ENCODE measurements at places on chromosomes 2 and 18.

DNA sequence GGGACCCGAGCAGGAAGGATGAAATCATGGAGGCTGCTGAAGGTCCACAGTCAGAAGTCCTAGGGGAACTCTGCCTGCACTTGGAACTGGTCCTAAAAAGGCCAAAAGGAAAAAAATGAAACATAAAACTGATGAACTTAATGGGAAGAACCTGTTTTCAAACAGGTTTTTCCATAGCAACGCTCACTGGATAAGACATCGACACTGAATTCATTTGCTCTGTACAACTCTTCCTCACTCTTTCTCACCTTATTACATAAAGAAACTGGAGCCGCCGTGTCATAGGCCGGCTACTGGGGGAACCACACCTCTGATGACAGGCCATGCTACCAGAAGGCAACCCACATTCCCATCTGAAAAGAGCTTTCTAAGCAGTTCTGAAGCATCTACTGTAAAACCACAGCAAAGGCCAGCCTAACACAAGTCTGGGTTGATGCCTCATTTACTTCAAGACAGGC, 83.6 kb downstream of the FARSB start:
- DNase-seq = no peak

DNA sequence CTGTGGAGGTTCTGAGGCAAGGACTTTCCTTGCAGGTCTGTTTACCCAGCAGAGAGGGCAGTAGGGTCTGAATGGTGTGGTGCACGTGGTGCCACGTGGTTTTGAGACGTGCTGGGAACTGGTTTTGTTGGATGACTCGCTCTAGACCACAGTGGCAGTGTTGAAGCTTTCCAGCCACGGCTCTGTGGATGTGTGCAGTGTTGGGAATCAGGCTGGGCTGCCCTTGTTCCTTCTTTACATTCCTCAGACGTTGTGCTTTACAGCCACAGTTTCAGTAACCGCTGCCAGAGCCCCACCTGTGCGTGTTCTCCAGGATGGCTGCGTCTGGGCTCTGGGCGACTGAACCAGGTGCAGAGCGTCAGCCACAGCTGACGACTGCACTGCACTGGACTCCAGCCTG, 8.2 kb downstream of the CTDP1 start:
- DNase-seq = no peak

DNA sequence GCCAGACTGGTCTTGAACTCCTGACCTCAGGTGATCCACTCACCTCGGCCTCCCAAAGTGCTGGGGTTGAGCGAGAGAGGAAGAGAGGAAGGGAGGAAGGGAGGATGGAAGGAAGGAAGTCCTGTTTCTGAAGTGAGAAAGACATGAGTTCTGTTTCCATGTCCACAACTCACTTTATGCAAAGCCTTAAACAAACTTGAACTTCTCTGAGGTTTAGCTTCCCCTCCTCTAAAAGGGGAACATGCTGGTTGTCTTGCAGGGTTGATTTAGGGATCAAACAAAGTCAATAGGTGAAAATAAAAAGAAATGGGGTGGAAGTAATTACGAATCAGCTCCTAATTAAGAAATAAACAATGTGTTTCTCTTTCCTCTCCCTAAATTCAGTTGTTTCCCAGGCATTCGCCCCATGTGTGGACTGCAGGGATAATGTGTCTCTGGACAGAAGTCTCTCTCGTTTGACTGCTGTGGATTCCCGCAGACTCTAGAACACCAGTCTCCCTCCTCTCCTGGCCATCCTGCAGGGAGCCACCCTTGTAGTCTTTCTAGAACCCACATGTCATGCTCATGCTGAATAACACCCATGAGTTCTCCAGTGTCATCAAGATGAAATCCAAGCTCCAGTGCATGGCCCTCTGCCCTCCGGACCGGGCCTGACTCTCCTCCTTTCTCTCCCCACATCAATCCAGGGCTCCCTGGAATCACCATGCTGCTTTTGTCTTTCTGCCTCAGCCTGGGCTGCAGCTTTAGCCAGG, 229.3 kb upstream of the TRIB2 start:
- DNase-seq = no peak

DNA sequence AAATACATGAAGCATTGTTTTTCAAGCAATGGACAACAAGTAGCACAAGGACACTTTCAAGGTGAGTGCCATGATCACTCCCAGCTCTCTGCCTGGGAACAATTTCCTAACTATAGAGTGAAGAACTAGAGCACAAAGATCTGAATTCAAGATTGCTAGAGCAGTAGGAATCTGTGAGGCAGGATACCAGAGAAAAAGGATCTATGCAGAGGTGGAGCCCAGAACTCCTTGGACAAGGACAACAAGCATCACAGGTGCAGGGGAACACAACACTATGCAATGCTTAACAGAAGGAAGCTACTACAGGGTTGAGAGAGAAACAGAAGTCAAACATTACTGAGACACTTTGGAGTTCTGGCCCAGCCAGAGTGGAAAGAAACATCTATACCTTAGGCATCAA, 24.7 kb downstream of the ATL2 start:
- DNase-seq = no peak

GRCh38 chr2:225756198-225756597, 356.7 kb downstream of the NYAP2 start:
- DNase-seq = no peak
